ENCODE measurements at places on chromosomes 3 and 15. TPM values are rescaled to one million over a fixed set of nuclear protein-coding genes. Genes with fewer than 3 reads are reported as not detected.

DNA sequence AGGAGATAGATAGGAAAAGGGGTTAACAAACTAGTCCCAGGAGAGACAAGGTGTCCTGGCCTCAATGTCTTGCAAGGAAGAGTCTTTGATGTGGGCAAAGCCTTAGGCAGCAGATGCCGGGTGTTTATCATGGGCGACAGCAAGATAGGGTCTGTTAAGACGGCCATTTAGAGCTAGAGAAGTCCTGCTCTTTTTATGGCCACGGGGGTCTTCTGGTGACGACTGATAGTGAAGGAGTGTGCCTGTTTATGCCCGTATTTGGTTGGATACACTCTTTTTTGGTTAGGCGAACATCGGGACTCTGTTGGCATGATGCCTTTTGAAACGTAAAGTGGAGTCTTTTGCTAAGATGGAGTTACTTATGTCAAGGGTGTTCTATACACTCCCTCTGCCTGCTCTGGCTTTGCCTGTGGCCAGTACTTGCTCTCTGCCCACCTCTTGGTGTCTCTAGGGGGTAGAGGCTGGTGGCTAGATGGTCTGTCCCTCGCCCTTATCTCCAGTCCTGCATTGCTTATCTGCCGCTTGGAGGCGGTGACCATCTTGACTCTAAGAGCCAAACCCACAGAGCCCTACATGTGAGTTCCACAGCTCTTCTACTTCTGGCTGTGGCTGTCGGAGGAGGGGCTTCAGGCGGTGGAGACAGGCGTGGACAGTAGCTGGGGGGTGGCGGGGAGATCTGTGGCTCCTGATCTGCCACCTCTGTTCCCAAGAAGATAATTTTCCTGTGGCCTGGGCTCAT, 55.8 kb upstream of the ZBTB38 start:
- DNase-seq = no peak

GRCh38 chr3:189490337-189490736, 140.9 kb upstream of the TP63 start:
- DNase-seq = no peak

DNA sequence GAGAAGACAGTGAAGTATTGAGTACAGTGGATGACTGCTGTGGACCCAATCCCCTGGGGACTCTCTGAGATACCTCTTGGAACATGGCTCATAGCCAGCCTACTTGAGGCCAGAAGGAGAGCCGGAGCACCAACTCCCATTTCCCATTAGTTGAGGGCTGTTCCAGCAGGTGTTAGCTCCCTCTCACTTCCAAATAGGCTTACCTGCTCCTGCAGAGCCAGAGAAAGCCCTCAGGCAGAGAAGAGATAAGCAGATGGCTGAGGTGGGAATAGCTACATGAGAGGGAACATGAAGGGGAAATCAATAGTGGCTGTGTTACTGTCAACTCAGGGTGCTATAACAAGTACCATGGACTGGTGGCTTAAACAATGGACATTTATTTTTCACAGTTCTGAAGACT, 4.6 kb upstream of the CCK start:
- no peak for DNase-seq

- no peak for DNase-seq
Observed at GRCh38 chr3:147963711-147964110, 554.5 kb downstream of the ZIC1 start.

GRCh38 chr3:45704301-45704943, 15.2 kb downstream of the SACM1L start:
- no peak for DNase-seq

DNA sequence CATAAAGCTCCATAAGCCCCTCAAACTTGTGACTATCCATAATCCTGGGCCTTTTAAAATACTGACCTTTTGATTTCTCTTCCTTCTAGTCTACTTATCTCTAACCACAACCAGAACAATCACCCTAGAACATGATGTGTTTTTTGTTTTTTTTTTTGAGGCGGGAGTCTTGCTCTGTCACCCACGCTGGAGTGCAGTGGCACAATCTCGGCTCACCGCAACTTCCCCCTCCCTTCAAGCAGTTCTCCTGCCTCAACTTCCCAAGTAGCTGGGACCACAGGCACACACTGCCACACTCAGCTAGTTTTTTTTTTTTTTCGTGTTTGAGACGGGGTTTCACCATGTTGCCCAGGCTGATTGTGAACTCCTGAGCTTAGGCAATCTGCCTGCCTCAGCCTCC, 25.1 kb downstream of the VPS39 start:
- no peak for DNase-seq

- DNase-seq = no peak
Observed at GRCh38 chr3:139095803-139096466, 51.2 kb upstream of the PRR23C start.

- DNase-seq = no peak
Observed at GRCh38 chr3:160136421-160136820, 88.8 kb upstream of the C3orf80 start.

GRCh38 chr3:179750720-179751328, 98.0 kb downstream of the USP13 start:
- DNase-seq = no peak

GRCh38 chr15:57377478-57377847, 1.2 kb downstream of the CGNL1 start:
- no peak for DNase-seq

DNA sequence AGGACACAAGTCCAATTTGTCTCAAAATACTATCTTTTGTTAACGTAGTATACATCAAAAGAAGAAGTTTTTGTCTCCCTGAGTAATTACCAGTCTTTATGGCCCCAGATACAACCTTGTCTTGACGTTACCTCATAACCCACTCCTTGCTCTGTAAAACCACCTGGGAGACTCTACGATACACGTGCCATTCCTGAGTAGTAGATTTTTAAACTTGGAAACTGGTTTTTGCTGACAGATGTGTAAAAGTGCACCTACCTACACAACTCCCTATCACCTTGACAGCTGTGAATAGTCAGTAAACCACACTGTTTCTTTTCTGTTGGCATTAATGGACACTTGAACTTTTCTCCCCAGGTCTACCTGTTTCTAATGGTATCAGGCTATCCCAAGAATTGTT, 51.7 kb upstream of the RARB start:
- DNase-seq = no peak

DNA sequence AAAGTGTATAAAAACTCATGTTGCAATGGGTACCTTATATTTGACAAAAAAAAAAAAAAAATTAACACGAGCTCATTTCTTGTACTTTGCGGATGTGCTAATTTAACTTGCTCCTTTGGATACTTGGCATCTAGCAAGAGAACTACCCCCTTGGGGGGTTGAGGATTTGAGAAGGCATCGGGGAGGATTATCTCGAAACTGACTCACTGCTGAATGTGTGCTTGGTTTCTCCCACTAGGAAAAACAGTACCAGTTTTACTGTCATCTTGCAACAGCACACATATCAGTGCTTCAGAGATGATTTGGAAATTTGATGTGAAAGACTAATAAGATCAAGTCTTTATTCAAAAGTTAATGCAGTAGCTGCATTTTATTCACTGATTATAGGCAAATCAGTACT, 891 bp downstream of the EXOG start:
- DNase-seq = no peak

DNA sequence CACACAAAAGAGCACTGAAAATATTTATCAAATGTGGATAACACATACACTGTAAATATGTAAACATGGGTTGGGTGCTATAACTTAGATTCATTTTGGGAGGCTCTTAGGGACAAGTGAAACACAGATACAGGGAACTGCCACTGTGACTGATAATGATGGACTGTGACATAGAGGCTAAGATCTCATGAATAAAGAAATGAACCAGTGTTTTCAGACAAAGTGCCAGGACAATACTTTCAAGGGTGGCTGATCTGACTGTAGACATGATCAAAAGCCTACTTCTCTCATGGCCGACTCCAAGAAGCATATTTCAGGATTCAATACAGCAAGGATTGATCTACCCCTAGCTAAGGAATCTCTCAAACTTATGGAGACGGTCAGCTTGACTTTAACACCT, 353.8 kb downstream of the FGF12 start:
- DNase-seq = no peak

- DNase-seq = no peak
Observed at GRCh38 chr15:41462084-41462795, 31.4 kb upstream of the ITPKA start.

DNA sequence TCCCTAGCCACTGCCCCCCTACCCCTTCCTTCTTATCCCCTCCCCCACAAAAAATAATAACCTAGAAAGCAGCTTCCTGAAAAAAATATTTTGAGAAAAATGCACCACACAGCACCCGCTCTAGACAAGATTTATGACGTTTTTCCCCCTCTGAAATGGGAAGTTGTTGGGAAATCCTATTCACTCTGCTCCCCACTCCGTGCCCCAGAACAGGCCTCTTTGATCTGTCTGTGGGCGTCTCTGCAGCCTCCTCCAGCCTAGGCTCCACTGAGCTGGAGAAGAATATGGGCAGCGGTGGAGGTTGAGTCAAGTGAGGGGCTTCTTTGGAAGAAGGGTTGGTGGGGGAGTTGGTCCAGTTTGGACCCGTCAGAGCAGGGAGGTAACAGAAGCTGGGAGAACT, 28.5 kb upstream of the POLG start:
- DNase-seq = no peak

DNA sequence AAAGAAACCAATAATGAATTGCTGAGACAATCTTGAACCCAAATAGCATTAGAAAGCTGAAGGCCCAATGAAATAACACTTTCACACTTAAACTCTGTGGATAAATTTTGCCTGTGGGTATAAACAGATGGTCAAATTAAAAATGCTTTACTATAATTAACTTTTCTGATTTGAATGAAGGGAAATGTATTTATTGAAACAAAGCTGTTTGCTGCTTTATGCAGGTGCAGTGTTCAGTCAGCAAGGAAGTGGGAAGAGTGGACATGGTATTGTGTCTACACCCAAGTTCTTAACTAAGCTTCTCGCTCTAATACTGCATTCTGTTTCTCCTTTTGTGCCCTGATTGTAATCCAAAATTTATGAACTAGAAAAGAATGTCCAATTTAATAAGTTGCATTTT, 31.8 kb downstream of the NME9 start:
- no peak for DNase-seq

DNA sequence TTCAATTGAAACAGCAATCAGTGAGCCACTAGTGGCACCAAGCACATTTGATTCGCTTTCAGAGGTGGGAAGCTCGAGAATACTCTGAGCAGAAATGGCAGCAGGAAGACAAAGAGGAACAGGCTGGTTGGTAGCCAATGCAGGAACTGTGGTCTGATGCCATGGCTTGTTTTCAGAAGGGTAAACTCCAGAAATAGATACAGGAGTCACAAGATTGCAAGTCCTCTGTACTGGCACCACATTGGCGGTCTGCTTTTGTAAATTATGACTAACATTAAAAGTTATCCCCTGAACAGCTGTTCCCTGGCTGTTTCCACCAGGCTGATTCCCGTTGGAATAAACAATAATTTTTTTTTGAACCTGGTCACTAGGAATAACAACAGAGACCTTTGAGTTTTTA, 35.5 kb downstream of the USF3 start:
- no peak for DNase-seq

- no peak for DNase-seq
Observed at GRCh38 chr15:81548365-81549130, 174.5 kb upstream of the TMC3 start.

DNA sequence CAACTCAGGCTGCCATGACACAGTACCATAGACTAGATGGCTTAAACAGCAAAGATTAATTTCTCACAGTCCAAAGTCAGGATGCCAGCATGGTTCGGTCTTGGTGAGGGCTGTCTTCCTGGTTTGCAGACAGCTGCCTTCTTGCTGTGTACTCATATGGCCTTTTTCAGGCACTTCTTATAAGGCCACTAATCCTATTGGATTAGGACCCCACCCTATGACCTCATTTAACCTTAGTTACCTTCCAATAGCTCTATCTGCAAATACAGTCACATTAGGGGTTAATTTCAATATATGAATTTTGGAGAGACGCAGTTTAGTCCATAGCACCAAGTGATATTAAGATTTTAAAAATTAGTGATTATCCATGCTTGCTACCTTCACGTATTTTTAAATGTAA, 297.8 kb downstream of the WDR72 start:
- no peak for DNase-seq

Gene TYRO3
- 8.5 TPM for total RNA-seq

Gene A4GNT
- not detected for total RNA-seq

Gene MASP1
- total RNA-seq = 4.5 TPM

Gene CAPN3
- total RNA-seq = 16.1 TPM

Gene WNT5A
- 5.9 TPM for total RNA-seq

Gene GOLGA8T
- total RNA-seq = not detected

Gene MUSTN1
- total RNA-seq = 4.0 TPM

Gene CCDC80
- 5.9 TPM for total RNA-seq

Gene NEDD4
- total RNA-seq = 21.5 TPM
